Immature natural killer cell (primary cell): ENCODE measurements at places on chromosomes 3 and 15. TPM values are rescaled to one million over a fixed set of nuclear protein-coding genes. Genes with fewer than 3 reads are reported as not detected.

GRCh38 chr15:65883571-65883970 lies 14.3 kb downstream of the RAB11A start:
- H3K4me3 ChIP-seq, result no peak overlapping the region
- no peaks in the 10 kb centered on the region for H3K27me3 ChIP-seq
- DNase-seq, result no peak
- H3K4me1 ChIP-seq, result peaks cover 76% of the 10 kb centered on the region
- H3K27ac ChIP-seq, result peak overlapping the region; percentile 36

DNA sequence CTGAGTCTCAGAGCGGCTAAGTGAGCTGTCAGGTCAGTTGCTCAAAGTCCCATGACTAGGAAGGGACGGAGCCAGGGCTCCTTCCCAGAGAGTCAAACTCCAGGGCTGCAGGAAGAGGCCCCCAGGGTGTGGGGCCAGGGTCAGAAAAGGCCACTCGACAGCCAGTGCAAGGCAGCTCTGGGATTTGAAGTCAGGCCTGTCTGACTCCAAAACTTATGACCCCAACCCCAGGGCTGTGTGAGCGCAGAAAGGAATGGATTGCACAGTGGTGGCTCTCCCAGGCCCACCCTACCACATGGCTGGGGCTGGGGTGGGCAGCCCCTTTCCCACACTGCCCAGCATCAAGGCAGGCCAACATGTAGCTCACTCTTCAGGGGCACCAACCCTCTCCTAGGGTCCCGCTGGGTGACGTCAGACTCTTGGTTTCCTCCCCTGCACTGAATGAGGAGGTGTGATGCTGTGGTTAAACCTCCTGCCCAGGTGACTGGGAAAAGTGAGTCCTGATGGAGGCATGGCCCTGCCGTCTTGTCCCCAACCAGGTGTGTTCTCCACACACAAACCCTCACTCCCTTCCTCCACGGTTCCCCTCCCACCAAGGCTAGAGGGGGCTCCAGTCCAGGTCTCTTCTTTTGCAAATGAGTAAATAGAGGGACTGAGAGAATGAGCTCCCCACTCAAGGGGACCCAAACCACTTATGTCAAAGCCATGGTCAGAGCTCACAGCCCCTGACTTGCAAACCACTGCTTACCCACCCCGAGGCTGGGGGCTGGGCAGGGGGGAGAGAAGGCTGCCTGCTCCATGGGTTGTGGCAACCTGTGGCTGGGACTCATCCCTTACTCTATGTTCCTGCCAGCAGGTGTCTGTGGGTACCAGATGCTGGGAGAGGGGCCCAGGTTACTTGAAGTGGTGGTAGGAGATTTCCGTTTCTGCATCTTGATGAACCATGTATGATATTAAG lies 23.8 kb upstream of the CORO2B start:
- H3K36me3 ChIP-seq, result no peaks in the 10 kb centered on the region
- H3K27ac ChIP-seq, result no peak overlapping the region
- H3K4me3 ChIP-seq, result no peak overlapping the region

DNA sequence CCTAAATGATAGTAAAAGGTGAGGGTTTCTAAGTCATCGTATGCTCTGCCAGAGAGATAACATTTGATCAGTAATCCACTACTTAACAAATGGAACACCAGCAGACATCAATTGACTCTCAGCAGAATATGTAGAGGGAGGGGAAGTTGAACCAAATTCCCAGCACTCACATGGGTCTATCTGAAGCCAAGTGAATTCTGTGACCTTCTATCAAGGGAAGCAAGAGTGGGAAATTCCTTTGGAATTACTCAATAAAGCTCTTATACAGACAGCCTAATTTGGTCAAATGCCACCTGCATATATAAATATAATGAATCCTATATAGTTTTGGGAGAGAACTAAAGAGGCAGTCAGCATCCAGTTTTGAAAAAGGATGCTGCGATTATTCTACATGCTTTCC lies 15.8 kb upstream of the KCNMB2 start:
- H3K4me3 ChIP-seq, result no peak overlapping the region
- H3K36me3 ChIP-seq, result no peaks in the 10 kb centered on the region
- H3K27ac ChIP-seq, result no peak overlapping the region
- no peaks in the 10 kb centered on the region for H3K4me1 ChIP-seq

GRCh38 chr3:117128872-117129271 lies 419.3 kb downstream of the TUSC7 start:
- DNase-seq, result no peak
- no peaks in the 10 kb centered on the region for H3K4me1 ChIP-seq
- H3K4me3 ChIP-seq, result no peak overlapping the region
- no peaks in the 10 kb centered on the region for H3K36me3 ChIP-seq
- H3K27ac ChIP-seq, result no peak overlapping the region

- no peaks in the 10 kb centered on the region for H3K36me3 ChIP-seq
- peaks cover 17% of the 10 kb centered on the region for H3K4me1 ChIP-seq
- H3K27me3 ChIP-seq, result peaks cover 2% of the 10 kb centered on the region
- H3K4me3 ChIP-seq, result peak overlapping the region; percentile 48
- DNase-seq, result peak; percentile 19
These were observed 624.8 kb upstream of the LMCD1 start for GRCh38 chr3:7876741-7877297.

Gene WDR93
- not detected for polyA plus RNA-seq

- no peak for DNase-seq
- no peaks in the 10 kb centered on the region for H3K27me3 ChIP-seq
- peaks cover 41% of the 10 kb centered on the region for H3K36me3 ChIP-seq
- no peak overlapping the region for H3K4me3 ChIP-seq
- peak overlapping the region; percentile 84 for H3K27ac ChIP-seq
These were observed 43.3 kb downstream of the TGFBR2 start for GRCh38 chr3:30649572-30650318.

Gene LRRIQ4
- not detected for polyA plus RNA-seq

Gene GNB4
- 3.0 TPM for polyA plus RNA-seq

Gene GP9
- polyA plus RNA-seq, result 12.8 TPM

GRCh38 chr3:73808862-73809509 lies 184.2 kb upstream of the PDZRN3 start:
- no peak overlapping the region for H3K27ac ChIP-seq
- no peaks in the 10 kb centered on the region for H3K4me1 ChIP-seq
- DNase-seq, result no peak
- H3K36me3 ChIP-seq, result no peaks in the 10 kb centered on the region
- no peak overlapping the region for H3K4me3 ChIP-seq

DNA sequence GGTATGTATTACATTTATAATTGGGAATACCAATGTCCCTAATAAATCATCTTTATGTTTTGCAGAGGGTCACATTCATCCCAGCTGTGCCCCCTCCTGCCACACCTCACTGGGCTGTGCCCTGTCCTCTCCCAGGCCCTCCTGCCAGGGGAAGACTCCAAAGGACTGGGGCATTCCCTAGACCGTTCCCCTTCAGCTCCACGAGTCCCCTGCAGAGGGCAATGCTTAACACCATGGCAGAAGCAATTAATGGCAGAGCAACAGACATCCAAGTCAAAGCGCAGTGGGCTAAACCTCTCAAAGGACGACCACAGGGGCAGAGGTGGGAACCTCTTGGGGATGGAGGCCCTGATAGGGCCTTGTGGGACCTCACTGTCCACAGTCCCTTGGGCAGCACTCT lies 71.3 kb upstream of the SEC13 start:
- H3K4me3 ChIP-seq, result no peak overlapping the region
- no peak for DNase-seq
- H3K27me3 ChIP-seq, result no peaks in the 10 kb centered on the region

Gene CLSTN2
- polyA plus RNA-seq, result not detected

Gene NDN
- 2.2 TPM for polyA plus RNA-seq

DNA sequence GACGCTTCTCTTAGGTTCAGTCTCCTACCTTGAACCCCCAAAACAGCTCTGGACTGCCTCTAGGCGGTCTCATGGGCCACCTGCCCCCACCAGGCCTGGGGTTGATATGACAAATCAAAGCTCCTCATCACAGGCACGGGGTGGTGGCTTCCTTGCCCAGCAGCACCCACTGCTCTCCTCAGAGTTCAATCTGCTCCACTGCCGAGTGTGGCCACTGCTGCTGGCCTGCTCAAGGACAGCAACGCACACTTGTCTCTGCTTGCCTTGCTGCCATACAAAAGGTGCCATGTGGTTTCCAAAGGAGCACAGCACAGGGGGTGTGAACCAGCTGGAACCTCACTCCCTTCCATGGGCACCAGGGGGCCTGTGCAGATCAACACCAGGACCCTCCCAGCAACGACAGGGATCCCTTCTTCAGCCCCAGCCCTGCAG lies 10.2 kb downstream of the KBTBD13 start:
- H3K4me3 ChIP-seq, result no peak overlapping the region
- no peaks in the 10 kb centered on the region for H3K36me3 ChIP-seq
- no peak for DNase-seq
- H3K27me3 ChIP-seq, result peaks cover 7% of the 10 kb centered on the region
- no peak overlapping the region for H3K27ac ChIP-seq

GRCh38 chr3:164060923-164061322 lies 1017.4 kb downstream of the SI start:
- no peak overlapping the region for H3K4me3 ChIP-seq
- H3K27ac ChIP-seq, result no peak overlapping the region

GRCh38 chr15:36175741-36176291 lies 403.6 kb upstream of the CDIN1 start:
- no peak overlapping the region for H3K4me3 ChIP-seq
- no peak overlapping the region for H3K27ac ChIP-seq
- H3K27me3 ChIP-seq, result no peaks in the 10 kb centered on the region
- H3K36me3 ChIP-seq, result no peaks in the 10 kb centered on the region
- H3K4me1 ChIP-seq, result no peaks in the 10 kb centered on the region

- DNase-seq, result no peak
- H3K4me1 ChIP-seq, result no peaks in the 10 kb centered on the region
- no peaks in the 10 kb centered on the region for H3K27me3 ChIP-seq
- H3K4me3 ChIP-seq, result no peak overlapping the region
- no peak overlapping the region for H3K27ac ChIP-seq
These were observed 216.7 kb upstream of the CFAP20DC start for GRCh38 chr3:59266551-59266950.

Gene FBXO22
- 12.7 TPM for polyA plus RNA-seq

DNA sequence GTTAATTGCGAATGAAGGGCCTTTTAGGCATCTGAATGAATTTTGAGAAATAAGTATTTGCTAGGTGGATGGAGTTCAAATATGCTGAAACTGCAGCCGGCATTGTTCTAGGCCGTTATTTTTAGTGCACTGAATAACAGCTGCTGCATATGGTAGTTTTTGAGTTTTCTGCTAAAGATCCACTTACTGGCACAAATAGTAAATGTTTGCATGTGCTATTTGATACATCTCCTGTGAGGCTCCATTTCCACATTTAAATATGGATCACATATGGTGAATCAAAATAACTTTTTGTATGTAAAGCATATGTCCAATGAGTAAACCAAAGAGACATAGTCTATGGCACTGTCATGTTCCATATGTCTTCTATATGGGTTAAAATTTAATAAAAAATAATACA lies 56.7 kb upstream of the CNTN4 start:
- no peaks in the 10 kb centered on the region for H3K27me3 ChIP-seq
- DNase-seq, result no peak
- H3K27ac ChIP-seq, result no peak overlapping the region
- H3K4me1 ChIP-seq, result no peaks in the 10 kb centered on the region
- no peak overlapping the region for H3K4me3 ChIP-seq

GRCh38 chr15:70761046-70761445 lies 2.3 kb downstream of the UACA start:
- peaks cover 10% of the 10 kb centered on the region for H3K4me1 ChIP-seq
- H3K27ac ChIP-seq, result no peak overlapping the region
- H3K27me3 ChIP-seq, result peaks cover 19% of the 10 kb centered on the region
- no peaks in the 10 kb centered on the region for H3K36me3 ChIP-seq
- H3K4me3 ChIP-seq, result no peak overlapping the region

Gene MTHFS
- 98.2 TPM for polyA plus RNA-seq

- no peaks in the 10 kb centered on the region for H3K4me1 ChIP-seq
- no peak for DNase-seq
- H3K27me3 ChIP-seq, result peaks cover 9% of the 10 kb centered on the region
- H3K4me3 ChIP-seq, result no peak overlapping the region
- no peaks in the 10 kb centered on the region for H3K36me3 ChIP-seq
- H3K27ac ChIP-seq, result no peak overlapping the region
These were observed 3.4 kb downstream of the TIMP4 start for GRCh38 chr3:12155264-12155663.

Gene PPP1R14D
- polyA plus RNA-seq, result not detected

- no peak overlapping the region for H3K27ac ChIP-seq
- H3K4me1 ChIP-seq, result no peaks in the 10 kb centered on the region
- H3K4me3 ChIP-seq, result no peak overlapping the region
- no peaks in the 10 kb centered on the region for H3K36me3 ChIP-seq
These were observed 84.2 kb downstream of the SEC22A start for GRCh38 chr3:123285931-123286307.

Gene SOX14
- not detected for polyA plus RNA-seq

- no peaks in the 10 kb centered on the region for H3K36me3 ChIP-seq
- no peaks in the 10 kb centered on the region for H3K4me1 ChIP-seq
- H3K27me3 ChIP-seq, result peaks cover 7% of the 10 kb centered on the region
- no peak overlapping the region for H3K4me3 ChIP-seq
These were observed 110.6 kb downstream of the P2RY1 start for GRCh38 chr3:152945556-152945955.

Gene ATP2B2
- polyA plus RNA-seq, result not detected

Gene TRPM1
- not detected for polyA plus RNA-seq

Gene CLRN1
- not detected for polyA plus RNA-seq

DNA sequence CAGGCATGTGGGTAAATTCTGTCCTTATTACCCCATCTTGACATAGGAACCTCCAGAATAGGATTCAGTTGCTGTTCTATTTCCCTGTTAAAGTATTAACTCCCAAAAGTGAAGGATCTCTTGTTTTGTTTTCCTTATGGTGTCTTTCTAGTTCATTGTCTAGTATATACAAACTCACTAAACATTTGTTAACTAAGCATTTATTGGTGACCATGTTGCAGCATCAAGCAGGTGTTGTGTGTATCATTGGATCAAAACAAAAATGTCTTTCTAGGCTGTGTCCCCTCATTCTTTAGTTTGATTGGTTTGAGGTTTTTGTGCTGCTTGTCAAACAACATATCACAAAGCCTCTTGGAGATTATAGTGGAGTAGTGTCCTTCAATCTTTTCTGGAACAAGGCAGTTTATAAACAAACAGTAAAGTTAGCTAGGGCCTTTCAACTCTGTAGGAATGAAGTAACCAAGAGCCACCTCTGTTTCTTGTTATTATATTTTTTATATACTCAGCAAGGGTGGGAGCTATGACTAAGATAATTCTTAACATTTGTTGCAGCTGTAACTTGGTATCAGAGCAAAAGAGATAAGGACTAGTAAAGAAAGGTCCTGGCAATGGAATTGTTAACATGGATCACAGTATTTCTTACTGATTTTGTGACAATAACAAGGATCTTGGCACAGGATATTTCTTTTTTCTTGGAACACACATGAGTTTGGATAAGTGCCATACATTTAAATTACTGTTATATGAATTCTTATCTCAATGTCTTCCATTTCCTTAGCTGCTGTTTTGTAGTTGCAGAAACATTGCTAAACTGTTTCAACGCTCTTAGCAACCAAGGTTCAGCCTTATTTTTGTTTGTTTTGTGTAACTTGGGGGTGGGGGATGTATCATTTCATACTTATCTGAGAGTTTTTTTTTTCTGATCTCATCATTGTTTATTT lies 49.3 kb downstream of the TMOD3 start:
- peaks cover 11% of the 10 kb centered on the region for H3K36me3 ChIP-seq
- H3K4me3 ChIP-seq, result no peak overlapping the region
- H3K4me1 ChIP-seq, result peaks cover 22% of the 10 kb centered on the region
- H3K27me3 ChIP-seq, result peaks cover 1% of the 10 kb centered on the region
- peak overlapping the region; percentile 34 for H3K27ac ChIP-seq

Gene CPNE9
- polyA plus RNA-seq, result not detected

- no peak overlapping the region for H3K4me3 ChIP-seq
- H3K4me1 ChIP-seq, result no peaks in the 10 kb centered on the region
- no peaks in the 10 kb centered on the region for H3K27me3 ChIP-seq
These were observed 201.7 kb downstream of the GAP43 start for GRCh38 chr3:115825046-115825445.

- no peaks in the 10 kb centered on the region for H3K4me1 ChIP-seq
- H3K27ac ChIP-seq, result no peak overlapping the region
These were observed 16.6 kb downstream of the NFKBIZ start for GRCh38 chr3:101865751-101866509.
